ENCODE measurements at places on chromosomes 2 and 18. TPM values are rescaled to one million over a fixed set of nuclear protein-coding genes. Genes with fewer than 3 reads are reported as not detected.

TMEM163 gene
- 1.7 TPM for polyA plus RNA-seq

CREG2 gene
- not detected for polyA plus RNA-seq

MROH2A gene
- polyA plus RNA-seq, result not detected

ALLC gene
- not detected for polyA plus RNA-seq

RAPH1 gene
- 3.1 TPM for polyA plus RNA-seq

DPYSL5 gene
- polyA plus RNA-seq, result 0.01 TPM

RAB10 gene
- 47.6 TPM for polyA plus RNA-seq

UGT1A3 gene
- polyA plus RNA-seq, result not detected

GPAT2 gene
- polyA plus RNA-seq, result 9.2 TPM

CCDC148 gene
- 0.51 TPM for polyA plus RNA-seq

FSHR gene
- not detected for polyA plus RNA-seq

PROKR1 gene
- 0.06 TPM for polyA plus RNA-seq

Measured in heart right ventricle (tissue), 16 donors.